ENCODE measurements at places on chromosomes 5 and 9.
A peak's percentile ranks its signal among the peaks of the same experiment; 100 is the strongest.

DNA sequence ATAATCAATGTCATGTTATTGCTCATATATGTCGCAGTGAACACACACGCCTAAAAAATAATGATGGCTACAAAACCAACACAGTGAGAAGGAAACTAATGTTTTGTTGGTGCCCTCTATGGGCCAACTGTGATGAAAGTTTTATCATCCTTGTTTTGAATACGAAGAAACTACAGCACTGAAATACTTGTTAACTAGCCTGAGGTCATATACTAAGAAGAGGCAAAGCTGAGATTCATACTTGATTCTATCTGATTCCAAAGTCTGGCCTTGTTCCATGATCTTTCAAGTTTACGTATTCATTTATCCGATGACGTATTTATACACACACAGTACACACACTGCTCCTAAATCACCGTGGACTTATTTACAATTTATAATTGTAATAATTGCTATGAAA, 16.1 kb upstream of the DRD1 start:
- DNase-seq = no peak

- no peak for DNase-seq
Measured at GRCh38 chr5:135462304-135462703, 10.2 kb upstream of the TIFAB start.

- DNase-seq = no peak
Measured at GRCh38 chr5:173234129-173234790, 746 bp downstream of the NKX2-5 start.

DNA sequence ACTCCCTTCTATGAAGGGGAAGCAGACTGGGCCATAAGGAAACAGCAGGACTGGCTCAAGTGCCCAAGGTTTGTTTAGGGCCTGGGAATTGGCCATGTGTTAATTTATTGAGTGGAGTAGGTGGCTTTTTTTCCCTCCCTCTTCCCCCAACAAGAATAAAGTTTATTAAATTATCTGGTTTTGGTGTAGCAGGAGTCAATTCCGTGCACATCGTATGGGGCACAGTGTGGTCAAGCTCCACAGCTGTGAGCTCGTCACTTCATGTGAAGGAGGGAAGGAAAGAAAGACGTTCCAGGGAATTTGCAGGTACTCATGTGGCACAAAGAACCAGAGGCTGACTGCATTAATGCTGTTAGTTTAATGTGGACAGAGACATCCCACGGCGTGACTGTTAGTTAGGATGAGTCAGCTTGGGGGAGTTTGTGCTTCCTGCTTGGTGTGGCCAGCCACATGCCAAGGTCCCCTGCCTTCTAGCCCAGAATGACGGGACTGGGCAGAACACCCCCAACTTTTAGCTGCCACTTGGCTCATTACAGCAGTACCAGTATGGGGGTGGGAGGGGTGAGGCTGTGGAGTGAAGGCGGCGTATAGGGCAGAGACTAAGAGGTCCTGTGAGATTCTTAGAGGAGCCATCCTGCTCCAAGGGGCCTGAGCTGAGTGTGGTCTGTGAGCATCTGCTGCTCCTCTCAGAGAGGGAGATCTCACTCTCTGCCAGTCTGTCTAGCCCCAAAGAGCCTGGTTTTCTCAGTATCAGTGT, 33.2 kb downstream of the CSF1R start:
- DNase-seq = no peak

DNA sequence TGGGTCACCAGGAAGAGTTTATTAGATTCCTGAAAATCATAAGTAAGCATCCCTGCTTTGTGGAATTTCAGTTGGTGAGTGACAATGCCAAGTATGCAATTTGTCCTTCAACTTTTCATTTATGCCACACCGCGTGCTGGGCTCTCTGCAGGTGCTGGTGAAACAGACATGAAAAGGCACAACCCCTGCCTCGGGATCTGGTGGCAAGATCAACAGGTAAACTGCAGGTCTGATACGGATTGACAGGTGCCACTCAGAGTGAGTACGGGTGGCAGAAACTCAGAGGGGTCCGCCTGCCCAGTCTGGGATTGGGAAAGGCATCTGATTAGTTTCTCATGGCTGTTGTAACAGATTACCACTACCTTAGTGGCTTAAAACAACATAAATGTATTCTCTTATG, 40.5 kb downstream of the BOD1 start:
- no peak for DNase-seq

- peak; percentile 23 for DNase-seq
Measured at GRCh38 chr5:59766427-59767210, 126.9 kb downstream of the PDE4D start.

GRCh38 chr5:135457424-135458071, 5.4 kb upstream of the TIFAB start:
- DNase-seq = no peak

DNA sequence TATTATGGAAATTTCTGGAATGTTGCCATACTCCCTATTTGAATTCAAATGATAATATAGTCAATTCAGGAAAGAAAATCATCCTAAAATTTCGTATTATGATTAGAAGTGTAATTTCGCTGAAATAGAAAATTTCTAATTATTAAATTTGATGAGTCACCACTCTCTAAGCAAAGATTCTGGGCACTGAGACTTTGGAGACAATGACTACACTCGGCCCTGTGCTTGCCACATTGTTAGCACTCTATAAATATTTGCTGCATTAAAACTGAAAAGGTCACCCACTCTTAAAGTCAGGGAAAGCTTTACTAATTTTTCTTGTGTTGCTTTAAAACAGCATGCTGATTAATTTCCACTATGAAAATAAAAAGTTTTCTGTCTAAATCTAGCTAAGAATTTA, 240.3 kb downstream of the TLE4 start:
- DNase-seq = no peak

DNA sequence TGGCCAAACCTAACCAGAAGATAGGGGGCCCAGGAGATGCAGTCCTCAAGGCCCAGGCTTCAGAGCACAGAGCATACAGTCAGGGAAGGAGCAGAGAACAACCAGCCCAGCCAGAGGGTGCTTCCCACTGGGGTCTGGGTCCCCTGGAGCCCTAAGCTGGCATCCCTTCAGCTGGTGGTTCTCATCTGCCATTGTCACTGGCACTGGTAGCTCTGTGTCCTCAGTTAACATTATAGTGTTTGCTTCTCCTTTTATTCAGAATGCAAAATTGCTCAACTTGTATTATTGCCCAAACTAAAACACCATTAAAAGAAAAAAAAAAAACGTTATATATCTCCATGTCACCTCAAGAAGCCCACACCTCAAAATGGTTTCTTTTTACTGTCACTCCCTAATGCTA, 219.2 kb downstream of the ENC1 start:
- DNase-seq = no peak

- no peak for DNase-seq
Measured at GRCh38 chr9:108889649-108890067, 27.6 kb downstream of the ACTL7A start.

DNA sequence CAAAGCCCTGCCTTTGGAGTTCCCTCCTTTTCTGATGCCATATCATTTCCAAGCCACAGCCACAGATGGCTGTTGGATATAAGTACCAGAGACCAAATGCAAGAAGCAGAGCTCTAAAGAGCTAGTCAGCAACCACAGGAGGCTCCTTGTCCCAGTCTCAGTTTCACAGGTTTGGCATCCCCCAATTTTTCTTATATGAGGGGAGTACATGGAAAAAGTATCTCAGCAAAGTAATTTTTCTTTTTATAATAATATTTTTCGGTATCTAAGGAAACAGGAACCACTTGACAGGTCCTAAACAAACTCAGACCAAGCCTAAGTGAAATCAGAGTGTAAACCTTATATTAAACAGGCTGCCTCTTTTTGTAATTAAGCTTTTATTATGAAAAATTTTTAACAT, 20.1 kb downstream of the GZMK start:
- DNase-seq = no peak

DNA sequence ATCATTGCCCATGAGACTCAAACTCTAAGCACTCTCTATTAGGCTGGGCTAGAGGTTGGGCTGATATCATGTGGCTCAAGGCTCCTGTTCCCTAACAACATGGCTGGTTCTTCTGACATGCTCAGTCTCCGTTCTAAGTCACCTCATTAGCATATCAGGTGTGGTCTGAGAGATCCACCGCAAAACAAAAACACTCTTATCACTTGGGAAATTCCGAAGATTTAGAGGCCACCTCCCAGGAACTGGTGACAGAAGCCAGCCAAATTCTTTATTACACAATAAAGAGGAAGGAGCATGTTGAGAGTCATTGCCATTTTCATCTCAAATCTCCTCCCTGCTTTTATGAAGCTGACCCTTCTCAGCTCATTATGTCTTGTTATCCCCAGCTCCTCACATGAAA, 107.6 kb downstream of the MSX2 start:
- DNase-seq = no peak

DNA sequence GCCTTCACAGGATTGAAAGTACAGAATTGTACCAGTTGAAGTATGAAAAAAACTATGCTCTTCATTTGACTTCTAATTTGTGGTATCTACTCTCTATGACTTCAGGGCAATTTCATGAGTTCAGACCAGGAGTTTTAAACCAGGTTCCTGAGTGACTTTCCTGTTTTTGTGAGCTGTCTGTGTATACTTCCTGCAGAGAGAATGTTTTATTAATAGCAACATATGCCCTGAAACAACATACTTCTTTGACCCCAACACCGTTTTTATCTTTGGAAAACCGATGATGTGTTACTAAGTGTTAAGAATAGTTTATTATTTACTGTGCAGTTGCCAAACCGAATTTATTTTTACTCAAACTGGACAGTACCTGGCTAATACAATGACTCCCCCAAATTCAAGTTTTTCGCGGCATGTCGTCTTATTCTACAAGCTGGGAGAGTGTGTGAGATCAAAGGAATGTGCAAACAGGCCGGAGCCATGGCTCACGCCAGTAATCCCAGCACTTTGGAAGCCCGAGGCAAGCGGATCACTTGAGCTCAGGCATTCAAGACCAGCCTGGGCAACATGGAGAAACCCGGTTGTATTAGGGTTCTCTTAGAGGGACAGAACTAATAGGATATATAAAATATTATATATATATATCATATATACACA, 58.7 kb upstream of the ERBIN start:
- DNase-seq = no peak

- no peak for DNase-seq
Measured at GRCh38 chr5:113340537-113340936, 94.3 kb downstream of the TSSK1B start.

DNA sequence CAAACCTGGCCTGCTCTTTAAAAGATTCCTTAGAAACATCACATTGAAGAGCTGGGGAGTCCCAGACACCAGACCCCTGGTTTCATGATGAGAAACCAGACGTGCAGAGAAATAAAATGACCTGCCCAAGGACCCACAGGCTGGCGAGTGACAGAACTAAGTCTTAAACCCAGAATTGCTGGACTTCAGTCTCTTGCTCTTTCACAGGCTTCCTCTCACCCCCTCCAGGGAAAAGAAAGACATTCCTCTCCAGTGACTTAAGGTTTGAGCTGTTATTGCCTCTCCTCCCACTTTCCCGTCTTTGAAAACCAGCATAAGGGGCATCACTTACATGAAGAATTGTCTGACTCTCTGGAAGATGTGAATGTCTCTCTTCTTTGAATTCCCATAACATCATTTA, 535.2 kb downstream of the IRX1 start:
- no peak for DNase-seq

- no peak for DNase-seq
Measured at GRCh38 chr9:98942906-98943681, 613 bp upstream of the COL15A1 start.

GRCh38 chr9:123495731-123496130, 139.7 kb downstream of the CRB2 start:
- DNase-seq = no peak

DNA sequence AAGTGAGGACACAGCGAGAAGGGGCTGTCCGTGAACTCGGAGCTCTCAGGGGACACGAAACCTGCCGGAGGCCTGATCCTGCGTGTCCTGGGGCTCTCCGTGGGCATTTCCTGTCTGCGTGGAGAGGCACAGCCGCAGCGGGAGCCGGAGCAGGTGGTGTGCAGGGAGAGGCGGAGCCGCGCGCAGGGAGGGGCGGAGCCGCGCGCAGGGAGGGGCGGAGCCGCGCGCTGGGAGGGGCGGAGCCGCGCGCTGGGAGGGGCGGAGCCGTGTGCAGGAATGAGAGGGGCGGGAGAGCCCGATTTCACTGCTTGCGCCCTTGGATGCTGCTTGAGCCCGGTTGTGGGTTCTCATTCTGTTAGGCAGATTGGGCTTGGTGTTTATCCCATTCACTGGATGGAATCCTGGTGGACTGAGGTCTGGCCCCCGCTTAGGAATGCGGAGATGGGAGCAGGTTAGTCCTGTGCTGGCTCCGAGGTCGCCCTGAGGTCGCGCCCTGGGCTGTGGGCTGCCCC, 26.7 kb downstream of the NDUFS6 start:
- DNase-seq = no peak

GRCh38 chr9:893843-894420, 52.4 kb downstream of the DMRT1 start:
- DNase-seq = peak; percentile 29

DNA sequence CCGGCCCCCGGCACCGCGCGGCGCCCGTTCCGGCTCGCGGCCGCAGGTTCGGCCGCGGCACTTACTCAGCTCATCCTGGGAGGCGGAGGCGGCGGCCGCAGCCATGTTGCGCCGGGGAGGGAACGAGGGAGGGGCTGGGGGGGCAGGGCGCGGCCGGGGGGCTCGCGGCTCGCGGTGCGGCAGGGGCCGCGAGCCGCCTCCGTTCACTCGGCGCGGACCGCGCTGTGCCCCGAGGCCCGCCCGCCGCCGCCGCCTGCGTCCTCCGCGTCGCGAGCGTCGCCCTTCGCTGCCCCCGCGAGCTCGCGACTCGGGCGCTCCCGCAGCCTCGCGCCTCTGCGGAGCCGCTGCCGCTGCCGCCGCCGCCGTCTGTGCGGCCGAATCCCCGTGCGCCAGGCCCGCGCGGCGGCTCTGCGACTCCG, 735 bp downstream of the ECPAS start:
- DNase-seq = no peak

- no peak for DNase-seq
Measured at GRCh38 chr5:73783828-73784227, 157.8 kb downstream of the ARHGEF28 start.

- no peak for DNase-seq
Measured at GRCh38 chr5:74938250-74938933, 72.2 kb upstream of the FAM169A start.

DNA sequence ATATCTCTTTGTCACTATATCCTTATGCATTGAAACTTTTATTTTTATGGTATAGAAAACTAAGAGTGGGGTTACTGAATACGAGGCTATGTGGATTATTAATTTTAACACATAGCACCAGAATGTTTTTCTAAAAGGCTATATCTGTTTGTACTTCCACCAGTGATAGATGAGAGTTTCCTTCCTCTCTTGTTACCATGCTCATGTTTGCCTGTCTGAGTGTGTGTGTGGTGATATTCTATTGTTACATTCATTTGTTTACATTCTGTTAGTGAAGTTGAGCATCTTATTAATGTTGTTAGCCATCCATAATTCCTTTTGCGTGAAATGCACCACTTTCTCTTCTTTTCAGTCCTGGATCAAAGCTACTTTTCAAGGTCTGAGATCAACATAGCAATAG, 54.1 kb upstream of the ALDH1A1 start:
- DNase-seq = no peak

GRCh38 chr5:14211818-14212803, 69.0 kb downstream of the TRIO start:
- DNase-seq = no peak

DNA sequence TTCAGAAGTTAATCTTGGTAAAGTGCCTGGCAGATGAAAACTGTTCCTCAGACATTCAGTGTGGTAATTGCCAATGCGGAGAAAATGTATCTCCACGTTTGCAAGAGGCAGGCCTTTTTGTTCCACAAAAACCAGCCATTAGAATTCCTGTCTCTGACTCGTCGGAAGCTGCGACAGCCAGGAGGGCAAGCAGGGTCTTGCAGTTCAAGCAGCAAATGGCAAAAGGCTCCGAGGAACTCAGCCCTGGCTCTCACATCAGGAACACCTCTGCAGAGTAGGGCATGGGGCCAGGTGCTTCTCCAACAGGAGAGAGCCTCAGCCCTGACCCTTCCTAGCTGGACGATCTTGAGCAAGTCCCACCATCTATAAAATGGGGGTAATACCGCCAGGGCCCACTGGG, 69.0 kb upstream of the CPLX2 start:
- no peak for DNase-seq
